Upper lobe of right lung (tissue), 1 donor: ENCODE measurements at places on chromosomes 12 and 14.

- DNase-seq: no peak
- no peaks in the 10 kb centered on the region for H3K27me3 ChIP-seq
- H3K36me3 ChIP-seq: no peaks in the 10 kb centered on the region
- H3K4me1 ChIP-seq: no peaks in the 10 kb centered on the region
Observed at GRCh38 chr14:52342849-52343596, 28.9 kb downstream of the PTGER2 start.

GRCh38 chr12:106044773-106045172, 94.0 kb downstream of the NUAK1 start:
- H3K36me3 ChIP-seq: no peaks in the 10 kb centered on the region
- H3K4me3 ChIP-seq: no peak overlapping the region
- no peaks in the 10 kb centered on the region for H3K4me1 ChIP-seq
- no peaks in the 10 kb centered on the region for H3K27me3 ChIP-seq
- no peak overlapping the region for H3K27ac ChIP-seq

- DNase-seq: no peak
- no peaks in the 10 kb centered on the region for H3K27me3 ChIP-seq
- H3K36me3 ChIP-seq: no peaks in the 10 kb centered on the region
- H3K4me1 ChIP-seq: no peaks in the 10 kb centered on the region
Observed at GRCh38 chr12:9404031-9404430, 195.8 kb upstream of the PZP start.

GRCh38 chr12:34404377-34405285, 382.3 kb downstream of the ALG10 start:
- no peaks in the 10 kb centered on the region for H3K27me3 ChIP-seq
- H3K27ac ChIP-seq: no peak overlapping the region
- H3K4me1 ChIP-seq: no peaks in the 10 kb centered on the region

GRCh38 chr14:43175896-43176295, 1331.2 kb downstream of the FSCB start:
- H3K27me3 ChIP-seq: no peaks in the 10 kb centered on the region
- no peaks in the 10 kb centered on the region for H3K4me1 ChIP-seq
- DNase-seq: no peak
- H3K4me3 ChIP-seq: no peak overlapping the region

DNA sequence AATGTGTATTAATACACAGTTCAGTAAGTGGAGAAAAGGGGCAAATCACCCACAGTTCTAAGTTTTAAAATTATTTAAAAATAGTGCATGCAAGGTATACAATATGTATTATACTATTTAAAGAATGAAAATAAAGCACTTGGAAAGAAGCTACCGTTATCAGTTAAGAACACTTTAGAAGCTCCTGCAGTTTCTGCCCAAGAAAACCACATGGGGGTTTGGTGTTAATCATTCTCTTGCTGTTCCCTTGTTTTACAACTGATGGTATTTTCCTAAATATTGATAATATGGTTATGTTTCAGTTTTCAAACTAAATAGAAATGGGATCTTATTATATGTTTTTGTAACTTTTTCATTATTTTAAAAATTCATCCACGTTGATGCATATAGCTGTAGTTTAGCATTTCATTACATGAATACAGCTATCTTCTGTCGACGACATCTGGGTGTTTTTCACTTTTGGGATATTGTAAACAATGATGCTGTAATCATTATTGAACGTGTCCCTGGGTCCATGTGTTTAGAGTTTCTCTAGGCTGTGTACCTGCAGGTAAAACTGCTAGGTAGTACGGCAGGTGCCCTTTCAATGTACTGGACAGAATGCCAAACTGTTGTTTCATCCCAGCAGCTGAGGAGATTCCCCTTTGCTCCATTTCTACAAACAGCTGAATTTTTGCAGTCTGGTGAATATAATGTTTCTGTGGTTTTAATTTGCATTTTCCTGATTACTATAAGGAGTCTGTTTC, 64.1 kb downstream of the APPL2 start:
- H3K27ac ChIP-seq: no peak overlapping the region
- no peaks in the 10 kb centered on the region for H3K27me3 ChIP-seq
- peaks cover 94% of the 10 kb centered on the region for H3K36me3 ChIP-seq
- H3K4me3 ChIP-seq: no peak overlapping the region

DNA sequence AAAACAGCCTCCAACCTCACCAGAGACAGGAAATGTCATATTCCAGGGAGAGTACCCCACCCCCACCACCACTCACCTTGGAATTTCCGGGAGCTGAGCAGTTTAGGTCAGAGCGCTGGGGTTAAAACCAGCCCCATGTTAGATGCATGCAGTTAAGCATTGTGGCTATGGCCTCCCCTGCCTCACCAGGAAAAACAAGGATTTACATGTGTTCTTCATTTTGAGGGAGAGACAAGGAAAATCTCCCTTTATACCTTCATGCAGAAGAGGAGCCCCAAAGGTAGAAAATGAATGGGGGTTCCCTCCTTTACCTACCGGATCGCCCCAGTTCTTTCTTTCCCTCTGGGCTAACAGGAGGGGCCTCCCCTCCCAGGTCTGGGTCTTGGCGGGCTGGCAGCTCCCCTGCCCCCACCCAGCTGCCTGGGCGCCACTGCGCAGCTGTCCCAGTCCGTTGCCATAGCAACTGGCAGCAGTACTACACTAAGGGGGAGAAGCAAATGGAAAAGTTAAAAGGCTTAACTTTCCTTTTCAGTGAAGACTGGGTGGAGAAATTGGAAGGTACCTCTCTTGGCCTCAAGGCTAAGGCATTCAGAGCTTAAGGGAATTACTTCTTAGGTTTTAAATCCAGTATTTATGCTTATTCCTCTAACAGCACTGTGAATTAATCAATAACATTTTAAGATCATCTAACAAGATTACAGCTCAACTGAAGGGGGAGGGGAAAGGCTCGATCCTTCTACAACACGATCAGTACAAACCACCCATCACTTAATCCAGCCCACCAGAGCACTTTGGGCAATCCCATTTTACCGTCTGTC, 20.5 kb downstream of the CBX5 start:
- peak overlapping the region; percentile 41 for H3K4me3 ChIP-seq
- H3K4me1 ChIP-seq: peaks cover 34% of the 10 kb centered on the region
- no peaks in the 10 kb centered on the region for H3K27me3 ChIP-seq
- DNase-seq: peak; percentile 78
- peaks cover 28% of the 10 kb centered on the region for H3K36me3 ChIP-seq
- H3K27ac ChIP-seq: peak overlapping the region; percentile 76

- H3K27ac ChIP-seq: no peak overlapping the region
- H3K36me3 ChIP-seq: no peaks in the 10 kb centered on the region
- no peak for DNase-seq
- no peaks in the 10 kb centered on the region for H3K4me1 ChIP-seq
- H3K4me3 ChIP-seq: no peak overlapping the region
Observed at GRCh38 chr12:52606581-52607218, 5.4 kb upstream of the KRT72 start.

GRCh38 chr14:51079085-51079484, 15.8 kb downstream of the TRIM9 start:
- no peaks in the 10 kb centered on the region for H3K27me3 ChIP-seq
- no peak overlapping the region for H3K4me3 ChIP-seq
- H3K4me1 ChIP-seq: no peaks in the 10 kb centered on the region
- no peak overlapping the region for H3K27ac ChIP-seq
- no peak for DNase-seq

GRCh38 chr12:590206-590750, 73.0 kb downstream of the NINJ2 start:
- H3K4me3 ChIP-seq: no peak overlapping the region
- no peaks in the 10 kb centered on the region for H3K4me1 ChIP-seq
- H3K27me3 ChIP-seq: no peaks in the 10 kb centered on the region

DNA sequence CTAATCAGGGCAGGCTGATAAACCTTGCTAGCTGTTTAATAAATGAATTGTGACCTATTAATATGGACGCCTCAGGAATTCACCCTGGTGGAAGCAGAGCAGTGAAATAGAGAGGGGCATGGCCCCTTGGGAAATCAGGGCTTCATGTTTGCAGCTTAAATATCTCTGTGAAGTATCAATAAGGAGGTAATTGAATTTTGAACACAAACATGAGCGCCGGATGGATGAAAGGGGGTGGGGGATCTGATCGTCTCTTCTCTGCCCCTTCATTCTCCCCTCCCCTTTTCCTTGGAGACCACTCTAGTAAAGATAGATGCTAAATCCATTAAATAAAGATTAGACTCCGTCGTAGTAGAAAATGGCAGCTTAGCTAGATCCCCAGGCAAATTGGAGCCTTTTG, 70.5 kb downstream of the LIN52 start:
- no peak for DNase-seq
- H3K4me1 ChIP-seq: no peaks in the 10 kb centered on the region
- H3K27ac ChIP-seq: no peak overlapping the region
- H3K27me3 ChIP-seq: no peaks in the 10 kb centered on the region
- no peak overlapping the region for H3K4me3 ChIP-seq

GRCh38 chr14:81385886-81386285, 14.2 kb downstream of the STON2 start:
- no peaks in the 10 kb centered on the region for H3K4me1 ChIP-seq
- DNase-seq: no peak
- H3K27ac ChIP-seq: no peak overlapping the region
- no peak overlapping the region for H3K4me3 ChIP-seq
- no peaks in the 10 kb centered on the region for H3K27me3 ChIP-seq
- no peaks in the 10 kb centered on the region for H3K36me3 ChIP-seq

DNA sequence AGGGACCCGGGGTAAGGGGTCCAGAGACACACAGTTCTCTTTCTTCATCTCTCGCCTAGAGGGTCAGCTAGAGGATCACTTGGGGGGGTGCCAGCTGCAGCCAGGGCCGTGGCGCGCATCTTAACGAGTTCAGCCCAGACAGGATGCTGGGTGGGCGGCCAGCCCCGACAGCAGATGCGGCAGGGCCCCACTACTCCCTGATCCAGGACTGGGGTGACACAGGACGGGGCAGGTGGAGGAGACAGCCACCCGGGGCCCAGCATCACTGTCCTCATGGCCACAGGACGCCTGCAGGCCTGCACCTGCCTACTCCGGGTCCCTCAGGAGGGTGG, 12.8 kb downstream of the AKT1 start:
- H3K36me3 ChIP-seq: peaks cover 27% of the 10 kb centered on the region
- no peak for DNase-seq
- H3K4me3 ChIP-seq: no peak overlapping the region
- no peak overlapping the region for H3K27ac ChIP-seq
- H3K4me1 ChIP-seq: peaks cover 38% of the 10 kb centered on the region

DNA sequence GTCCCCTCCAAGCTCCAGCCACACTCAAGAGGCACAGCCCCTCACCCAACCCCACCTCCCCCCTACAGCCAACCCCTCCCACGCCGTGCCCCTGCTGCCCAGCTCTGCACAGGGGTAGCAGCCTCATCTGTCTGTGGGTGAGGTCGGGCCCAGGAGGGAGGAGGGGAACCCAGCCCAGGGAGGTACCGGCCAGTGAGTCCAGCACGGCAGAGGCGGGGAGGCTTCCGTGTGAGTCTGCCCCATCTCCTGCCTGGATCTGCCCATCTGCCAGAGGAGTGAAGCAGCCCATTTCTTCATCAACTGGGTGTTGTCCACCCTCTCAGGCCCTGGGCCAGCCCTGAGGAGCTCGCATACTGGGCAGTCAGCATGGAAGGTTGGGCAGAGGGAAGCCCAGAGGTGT, 54.2 kb downstream of the CCNK start:
- H3K27me3 ChIP-seq: no peaks in the 10 kb centered on the region
- H3K27ac ChIP-seq: no peak overlapping the region
- H3K4me3 ChIP-seq: no peak overlapping the region

DNA sequence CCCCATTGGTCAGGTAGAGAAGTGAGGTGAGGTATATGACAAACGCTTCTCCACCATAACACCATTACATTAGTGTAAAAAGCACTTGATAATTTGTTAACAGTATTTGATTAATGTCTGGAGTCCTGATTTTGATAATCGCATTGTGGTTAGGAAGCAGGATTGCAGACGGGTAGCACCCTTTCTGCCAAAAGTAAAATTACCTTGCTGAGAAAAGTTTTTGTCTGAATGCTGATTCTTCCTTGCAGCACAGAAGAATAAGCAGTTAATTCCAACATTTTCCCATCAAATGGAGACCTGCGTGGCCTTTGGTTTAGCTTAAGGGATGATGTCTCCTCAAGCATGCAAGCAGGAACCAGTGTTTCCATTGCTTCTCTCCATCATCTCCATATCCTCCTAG, 1090.2 kb upstream of the TMEM132C start:
- no peak overlapping the region for H3K27ac ChIP-seq
- H3K27me3 ChIP-seq: no peaks in the 10 kb centered on the region
- H3K4me3 ChIP-seq: no peak overlapping the region
- H3K36me3 ChIP-seq: no peaks in the 10 kb centered on the region
- no peaks in the 10 kb centered on the region for H3K4me1 ChIP-seq

- H3K27ac ChIP-seq: no peak overlapping the region
- H3K4me3 ChIP-seq: no peak overlapping the region
- DNase-seq: no peak
- no peaks in the 10 kb centered on the region for H3K27me3 ChIP-seq
- no peaks in the 10 kb centered on the region for H3K36me3 ChIP-seq
Observed at GRCh38 chr14:62532181-62532580, 513.1 kb downstream of the KCNH5 start.
